ENCODE measurements at places on chromosomes 12 and 14. TPM values are rescaled to one million over a fixed set of nuclear protein-coding genes. Genes with fewer than 3 reads are reported as not detected.
A peak's percentile ranks its signal among the peaks of the same experiment; 100 is the strongest.

DNA sequence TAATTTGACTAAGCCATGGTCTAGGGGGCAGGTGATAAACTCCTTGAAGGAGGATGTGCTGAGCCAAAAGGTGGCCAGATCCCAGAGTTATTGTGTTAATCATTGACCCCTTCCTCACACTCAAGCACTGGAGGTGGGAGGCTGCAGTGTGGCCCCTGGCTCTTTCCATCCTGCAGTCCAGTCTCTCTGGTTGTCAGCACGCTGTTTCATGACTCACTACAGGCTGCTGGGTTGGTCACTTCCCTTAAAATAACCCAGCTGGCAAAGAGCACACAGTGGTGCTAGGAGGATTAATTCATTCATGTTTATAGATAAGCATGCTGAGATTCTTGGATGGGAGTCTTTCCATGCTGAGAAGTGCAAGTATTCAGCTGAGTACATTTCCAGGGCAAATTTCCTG, 228.9 kb downstream of the ANO2 start:
- DNase-seq, result peak; percentile 50

- DNase-seq, result peak; percentile 12
Measured at GRCh38 chr14:88748288-88748687, 44.5 kb downstream of the EML5 start.

DNA sequence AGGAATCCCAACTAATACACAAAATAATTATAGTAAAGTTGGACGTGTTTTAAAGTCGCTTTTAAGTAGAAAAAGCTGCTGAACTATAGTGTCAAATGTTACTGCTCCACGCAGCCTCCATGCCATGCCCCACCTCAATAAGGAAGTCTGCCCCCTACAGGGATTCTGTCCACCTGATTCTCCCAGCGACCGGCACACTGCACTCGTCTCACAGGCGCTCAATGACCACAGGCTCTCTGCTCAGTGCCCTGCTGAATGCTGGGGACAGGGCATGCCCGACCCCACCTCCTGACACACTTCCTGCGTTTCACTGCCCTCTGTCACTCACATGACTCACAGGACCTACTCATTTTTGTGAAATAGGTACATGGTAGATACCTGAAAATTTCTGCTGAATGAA, 48.9 kb downstream of the BDKRB1 start:
- DNase-seq, result no peak

The TMEM132C gene
- not detected for total RNA-seq

DNA sequence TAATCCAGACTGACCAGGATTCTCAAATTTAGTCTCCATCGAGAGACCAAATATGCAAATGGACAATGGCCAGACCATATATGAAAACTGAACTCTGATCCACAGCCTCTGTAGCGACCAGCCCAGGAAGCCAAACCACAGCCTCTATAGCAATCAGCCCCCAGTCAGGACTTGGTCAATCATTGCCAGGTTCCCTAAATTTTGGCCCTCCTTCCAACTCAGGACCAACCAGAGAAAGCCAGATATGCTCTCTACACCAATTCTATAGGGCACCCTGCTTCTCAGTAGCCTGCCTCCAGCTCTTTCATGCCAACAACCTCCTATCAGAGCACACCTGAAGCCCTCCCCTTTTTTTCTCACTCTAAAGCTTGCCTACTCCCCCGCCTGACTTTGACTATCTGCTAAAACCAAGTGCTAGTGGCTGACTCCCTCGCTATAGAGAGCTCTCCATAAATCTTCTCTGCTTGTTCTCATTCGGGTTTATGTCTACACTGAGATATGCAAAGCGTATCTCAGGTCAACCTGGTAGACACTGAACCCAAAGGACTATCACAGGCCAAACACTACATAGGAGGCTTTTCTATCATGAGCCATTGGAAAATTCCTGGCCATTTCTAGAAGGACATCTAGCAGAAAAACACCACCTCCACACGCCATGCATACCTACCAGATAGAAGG, 110.5 kb upstream of the FUT8 start:
- no peak for DNase-seq

GRCh38 chr12:2258025-2258424, 205.2 kb downstream of the CACNA1C start:
- no peak for DNase-seq

DNA sequence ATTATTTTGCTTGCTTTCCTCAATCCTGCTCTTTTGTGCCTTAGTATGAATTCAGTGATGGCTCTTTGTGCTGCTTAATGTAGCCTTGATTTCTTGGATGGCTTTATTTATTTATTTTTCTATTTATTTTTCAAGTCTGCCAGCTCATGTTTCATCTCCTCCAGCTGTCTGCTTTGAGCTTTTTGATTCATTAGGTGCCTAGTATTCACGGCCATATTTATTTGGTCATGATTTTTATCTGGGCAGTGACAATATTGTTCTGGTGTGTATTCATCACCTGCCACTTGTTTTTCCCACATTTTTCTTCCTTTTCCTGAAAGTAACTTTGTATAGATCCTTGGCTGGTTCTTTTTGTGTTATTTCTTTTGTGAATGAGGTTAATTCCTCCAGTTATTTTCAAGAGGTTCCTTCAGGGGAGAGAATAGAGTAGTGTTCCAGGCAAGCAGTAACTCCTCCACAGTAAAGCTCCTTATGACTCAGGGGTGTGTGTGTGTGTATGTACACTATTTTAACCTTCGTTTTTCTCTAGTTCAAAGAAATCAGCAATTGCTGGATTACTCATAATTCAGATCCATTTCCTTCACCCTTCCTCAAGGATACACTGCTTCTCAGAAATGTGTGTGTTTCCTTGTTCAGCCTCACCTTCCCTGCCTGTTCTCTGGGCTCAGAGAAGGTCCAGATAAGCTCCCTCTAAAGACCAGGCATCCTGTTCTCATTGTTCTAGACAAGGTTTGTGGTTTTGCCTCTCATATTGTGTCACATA, 51.6 kb upstream of the PMCH start:
- no peak for DNase-seq

DNA sequence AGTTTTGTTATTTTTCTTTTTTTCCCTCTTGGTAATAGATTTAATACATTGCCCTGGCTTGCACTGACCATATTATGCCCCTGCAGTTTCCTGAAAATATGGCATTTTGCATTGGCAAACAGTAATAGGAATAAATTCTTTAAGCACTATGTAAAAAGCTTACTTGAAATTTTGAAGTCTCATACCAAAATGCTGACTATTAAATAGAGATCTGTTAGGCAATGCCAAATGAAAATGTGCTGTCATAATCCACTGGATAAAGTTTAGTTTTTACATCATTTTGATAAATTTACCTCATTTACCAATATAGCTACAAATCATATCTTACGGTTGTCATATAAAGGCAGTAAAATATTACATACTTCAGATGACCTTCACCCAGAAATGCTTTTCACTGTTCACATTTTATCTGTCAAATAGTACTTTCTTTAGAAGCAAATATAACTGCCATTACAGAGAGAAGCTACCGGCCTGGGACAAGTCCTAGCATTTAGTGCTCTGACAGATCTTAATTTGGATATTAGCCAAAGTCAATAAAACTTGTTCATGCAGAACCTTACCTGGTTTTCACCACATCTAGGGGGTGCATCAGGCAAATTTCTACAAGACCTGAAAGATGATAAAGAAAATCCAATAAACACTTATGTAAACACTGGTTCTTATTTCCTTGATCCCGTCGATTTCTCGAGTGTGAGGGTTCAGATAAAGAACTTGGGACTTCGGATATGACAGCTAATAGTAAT, 212.9 kb downstream of the PAX9 start:
- DNase-seq, result no peak

DNA sequence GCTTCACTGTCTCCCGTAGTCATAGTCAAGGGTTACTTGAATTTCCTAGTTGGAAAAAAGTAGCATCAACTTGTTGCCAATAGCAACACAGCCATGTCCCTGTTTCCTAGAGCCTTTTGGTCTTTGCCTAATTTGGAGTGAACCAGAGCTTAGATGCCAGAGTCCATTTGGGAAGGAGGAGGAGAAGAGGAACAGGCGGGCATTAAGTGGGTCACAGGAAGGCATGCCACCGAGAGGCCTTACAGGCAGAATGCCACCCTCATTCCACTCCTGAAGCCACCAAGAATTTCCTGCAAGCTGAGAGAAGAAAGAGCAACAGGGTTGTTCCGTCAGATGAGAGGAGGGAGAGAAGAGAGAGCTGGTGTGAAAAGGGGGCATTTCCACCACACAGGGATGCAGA, 339.5 kb downstream of the DPF3 start:
- DNase-seq, result no peak

GRCh38 chr12:50999093-50999492, 27.1 kb downstream of the SLC11A2 start:
- no peak for DNase-seq

DNA sequence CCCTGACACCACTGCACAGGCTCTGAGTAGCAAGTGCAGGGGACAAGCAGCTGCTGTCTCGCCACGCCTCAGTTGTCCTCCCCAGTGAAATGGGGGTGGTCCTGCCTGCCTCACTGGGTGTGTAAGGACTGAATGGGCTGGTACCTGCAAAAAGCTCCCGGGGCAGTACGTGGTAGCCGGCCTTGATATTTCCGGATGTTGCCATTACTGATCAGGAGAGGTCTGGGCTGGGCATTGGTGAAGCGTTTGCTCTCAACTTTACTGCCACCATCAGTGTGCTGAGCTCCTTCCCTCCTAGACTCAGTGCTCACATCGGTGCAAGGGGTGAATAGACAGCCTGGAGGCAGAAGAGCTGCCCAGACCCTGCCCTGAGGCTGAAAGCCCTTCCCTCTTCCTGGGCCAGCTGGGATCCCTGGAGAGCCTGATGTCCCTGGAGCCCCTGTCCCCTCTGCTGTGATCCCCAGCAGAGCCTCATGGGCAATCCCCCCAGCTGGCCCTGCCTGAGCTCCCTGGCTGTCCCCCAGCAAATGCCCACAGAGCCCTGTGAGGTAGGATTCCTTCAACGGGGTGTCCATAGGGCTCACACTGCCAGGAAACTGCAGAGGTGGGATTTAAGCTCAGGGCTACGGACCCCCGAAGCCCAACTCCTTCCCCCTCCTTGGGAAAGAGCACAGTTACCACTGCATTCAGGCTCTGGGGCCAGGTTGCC, 18.2 kb downstream of the DIO3 start:
- no peak for DNase-seq

GRCh38 chr12:116246490-116247179, 30.9 kb downstream of the MED13L start:
- no peak for DNase-seq

GRCh38 chr12:123064885-123065619, 84.6 kb downstream of the ARL6IP4 start:
- DNase-seq, result no peak

- peak; percentile 54 for DNase-seq
Measured at GRCh38 chr14:68734231-68734732, 58.6 kb downstream of the ZFP36L1 start.

DNA sequence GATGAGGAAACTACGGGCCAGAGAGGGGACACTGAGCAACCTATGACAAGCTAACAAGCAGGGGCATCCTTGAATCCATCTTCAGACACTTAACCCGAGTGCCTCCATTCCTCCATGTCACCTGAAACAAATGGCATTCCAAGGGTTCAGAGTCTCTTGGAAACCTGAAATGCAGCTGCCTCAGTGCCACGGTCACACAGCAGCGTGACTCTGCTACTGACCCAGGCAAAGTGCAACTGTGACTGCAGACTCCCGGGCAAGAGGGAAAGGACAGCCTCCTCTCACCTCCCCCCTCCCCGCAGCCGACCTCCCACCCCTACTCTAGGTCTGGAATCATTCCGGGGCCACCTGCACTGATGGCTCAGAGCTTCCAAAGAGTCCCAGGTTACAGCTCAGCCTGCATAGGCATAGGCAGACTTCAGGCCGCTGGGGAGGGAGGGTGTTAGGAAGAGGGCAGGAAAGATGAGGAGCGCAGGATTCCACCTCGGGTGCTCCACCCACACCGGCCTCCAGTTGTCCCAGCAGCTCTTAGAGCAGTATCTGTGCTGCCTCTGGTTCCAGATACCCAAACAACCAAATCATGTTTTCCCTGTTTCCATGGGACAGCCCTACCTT, 53.2 kb downstream of the KCNK10 start:
- no peak for DNase-seq

DNA sequence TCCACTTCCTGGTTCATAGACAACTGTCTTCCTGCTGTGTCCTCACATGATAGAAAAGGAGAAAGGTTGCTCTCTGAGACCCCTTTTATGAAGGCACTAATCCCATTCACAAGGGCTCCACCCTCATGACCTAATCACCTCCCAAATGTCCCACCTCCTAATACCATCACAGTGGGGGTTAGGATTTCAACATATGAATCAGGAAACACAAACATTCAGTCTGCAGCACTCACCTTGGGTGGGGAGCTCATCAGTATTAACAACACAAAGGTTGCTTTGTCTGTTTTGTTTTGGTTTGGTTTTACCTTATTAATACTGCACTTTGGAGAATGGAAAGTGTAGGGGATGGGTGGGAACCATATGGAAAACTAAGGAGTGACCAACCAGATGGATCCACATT, 10.5 kb upstream of the SMCO2 start:
- DNase-seq, result no peak

DNA sequence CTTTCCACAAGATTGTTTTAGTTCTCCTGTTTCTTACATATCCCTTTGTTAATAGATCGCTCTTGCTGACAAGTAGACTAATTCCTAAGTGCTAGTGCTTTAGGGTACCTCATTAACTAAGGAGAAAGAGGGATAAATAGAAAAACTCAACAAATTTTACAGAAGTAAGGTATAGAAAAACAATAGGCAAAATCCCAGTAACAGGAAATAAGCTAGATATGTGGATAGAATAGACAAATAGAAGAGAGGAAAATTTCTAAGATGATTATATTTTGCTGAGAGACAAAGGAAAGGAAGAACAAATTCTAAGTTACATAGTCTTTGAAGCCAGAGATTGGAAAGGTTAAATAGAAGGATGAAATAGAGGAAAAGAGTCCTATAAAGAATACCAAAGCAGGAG, 1.0 kb downstream of the CD69 start:
- no peak for DNase-seq

DNA sequence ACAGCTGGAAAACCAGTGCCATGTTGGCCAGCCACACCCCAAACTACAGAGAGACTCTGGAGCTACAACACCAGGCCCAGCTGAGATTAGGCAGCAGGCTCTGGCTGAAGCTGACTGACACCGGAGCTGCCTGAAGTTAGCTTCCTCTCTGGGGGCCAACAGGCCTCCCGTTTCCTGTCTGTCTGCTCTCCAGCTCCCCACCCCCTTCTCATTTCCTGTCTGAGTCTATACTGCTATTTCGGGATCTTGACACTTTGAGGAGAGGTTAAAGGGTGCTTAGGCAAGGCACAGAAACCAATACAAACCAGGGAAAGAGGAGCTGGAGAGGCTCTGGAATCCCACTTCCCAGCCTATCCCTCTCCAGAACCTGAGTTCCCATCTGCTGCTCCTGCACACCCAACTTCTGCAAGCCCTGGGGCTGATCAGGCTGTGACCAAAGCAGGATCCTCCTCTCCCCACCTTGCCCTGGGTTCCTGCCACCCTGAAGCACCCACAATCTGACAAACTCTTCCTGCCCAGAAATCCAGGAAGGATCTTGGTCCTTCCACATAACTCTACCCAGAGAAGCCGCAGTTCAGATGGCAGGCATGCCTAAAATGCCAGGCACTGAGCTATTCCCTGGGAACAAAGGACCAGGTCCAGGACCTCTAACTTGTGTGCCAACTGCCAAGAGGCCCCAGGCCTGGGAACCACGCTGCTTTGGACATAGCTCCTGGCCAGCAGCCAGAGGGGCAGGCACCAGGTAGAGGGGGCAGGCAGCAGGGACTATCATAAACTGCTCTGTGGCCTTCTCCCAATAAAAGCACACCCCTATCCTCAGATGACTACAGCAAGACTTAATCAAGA, 39.9 kb downstream of the PRPF40B start:
- DNase-seq, result peak; percentile 92

Data from M059J (cell line).